ENCODE measurements at places on chromosomes 4 and X.

- no peaks in the 10 kb centered on the region for H3K27me3 ChIP-seq
- no peak overlapping the region for H3K4me3 ChIP-seq
- H3K27ac ChIP-seq = no peak overlapping the region
Measured at GRCh38 chr4:37051866-37052265, 192.7 kb upstream of the NWD2 start.

DNA sequence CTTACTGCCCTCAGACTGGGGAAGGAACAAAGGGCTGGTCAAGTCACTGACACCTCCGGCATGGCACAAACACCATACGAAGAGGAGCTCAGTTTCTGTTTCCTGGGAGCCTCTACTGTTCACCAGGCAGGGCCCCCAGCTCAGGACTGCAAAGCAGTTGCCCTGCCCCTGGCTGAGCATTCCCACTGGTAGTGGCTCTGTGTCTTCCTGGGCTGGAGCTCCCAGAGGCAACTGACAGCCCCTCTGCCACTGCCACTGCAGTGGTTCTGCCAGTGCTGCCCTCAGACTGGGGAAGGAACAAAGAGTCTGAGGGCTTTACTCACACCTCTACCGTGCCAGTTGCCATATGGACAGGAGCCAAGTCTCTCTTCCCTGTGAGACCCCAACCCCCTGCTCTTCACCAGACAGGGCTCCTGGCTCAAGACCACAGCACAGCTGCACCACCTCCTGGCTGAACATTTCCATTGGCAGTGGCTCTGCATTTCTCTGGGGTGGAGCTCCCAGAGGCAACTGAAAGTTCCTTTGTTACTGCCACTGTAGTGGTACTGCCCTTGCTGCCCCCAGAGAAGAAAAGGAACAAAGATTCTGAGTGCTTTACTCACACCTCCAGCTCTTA is 67.9 kb downstream of the SMARCA5 start:
- peak; percentile 47 for DNase-seq
- no peak overlapping the region for H3K27ac ChIP-seq
- no peaks in the 10 kb centered on the region for H3K36me3 ChIP-seq
- no peak overlapping the region for H3K4me3 ChIP-seq

GRCh38 chr4:110275871-110276270 is 77.5 kb upstream of the ELOVL6 start:
- H3K4me3 ChIP-seq = no peak overlapping the region
- DNase-seq = no peak
- H3K36me3 ChIP-seq = no peaks in the 10 kb centered on the region

DNA sequence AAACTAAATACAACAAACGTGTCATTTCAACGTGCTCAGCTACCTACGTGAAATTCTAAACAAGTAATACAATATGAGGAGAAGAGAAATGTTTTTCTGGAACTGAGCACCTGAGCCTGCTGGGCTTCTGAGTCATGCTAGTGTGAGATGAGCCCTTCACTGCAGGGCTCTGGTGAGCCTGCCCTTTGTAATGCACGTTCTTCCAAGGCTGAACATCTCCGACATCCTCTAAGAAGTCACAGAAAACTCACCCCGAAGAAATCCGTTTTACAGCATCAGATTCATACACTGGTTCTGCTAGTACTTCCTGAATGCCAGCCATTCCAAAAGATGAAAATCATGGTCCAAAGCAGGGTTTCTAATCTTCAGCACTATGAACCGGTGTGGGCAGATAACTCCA is 157.1 kb downstream of the AMELX start:
- no peaks in the 10 kb centered on the region for H3K36me3 ChIP-seq
- H3K27ac ChIP-seq = no peak overlapping the region
- DNase-seq = no peak
- H3K4me1 ChIP-seq = no peaks in the 10 kb centered on the region
- no peaks in the 10 kb centered on the region for H3K27me3 ChIP-seq
- no peak overlapping the region for H3K4me3 ChIP-seq

- no peaks in the 10 kb centered on the region for H3K4me1 ChIP-seq
- DNase-seq = peak; percentile 5
- no peak overlapping the region for H3K4me3 ChIP-seq
Measured at GRCh38 chr4:14379183-14379582, 623.1 kb upstream of the CPEB2 start.

GRCh38 chrX:13047759-13048158 is 3.3 kb upstream of the FAM9C start:
- H3K4me1 ChIP-seq = peaks cover 13% of the 10 kb centered on the region
- no peak overlapping the region for H3K4me3 ChIP-seq
- no peaks in the 10 kb centered on the region for H3K36me3 ChIP-seq

- no peak for DNase-seq
- H3K27ac ChIP-seq = no peak within 1 kb of the TSS
- peak within 1 kb of the TSS; percentile 41 for H3K4me3 ChIP-seq
- H3K36me3 ChIP-seq = no peaks in the 10 kb centered on the region
Measured at GRCh38 chrX:49162620-49163019, at the start of gene MAGIX. Gene MAGIX, plus strand, starts transcription at chrX:49162758. Its CDS starts 132 bp downstream, at chrX:49162890.

GRCh38 chrX:47706575-47706974 is 47.6 kb upstream of the UXT start:
- no peak for DNase-seq
- no peak overlapping the region for H3K4me3 ChIP-seq
- H3K36me3 ChIP-seq = no peaks in the 10 kb centered on the region

DNA sequence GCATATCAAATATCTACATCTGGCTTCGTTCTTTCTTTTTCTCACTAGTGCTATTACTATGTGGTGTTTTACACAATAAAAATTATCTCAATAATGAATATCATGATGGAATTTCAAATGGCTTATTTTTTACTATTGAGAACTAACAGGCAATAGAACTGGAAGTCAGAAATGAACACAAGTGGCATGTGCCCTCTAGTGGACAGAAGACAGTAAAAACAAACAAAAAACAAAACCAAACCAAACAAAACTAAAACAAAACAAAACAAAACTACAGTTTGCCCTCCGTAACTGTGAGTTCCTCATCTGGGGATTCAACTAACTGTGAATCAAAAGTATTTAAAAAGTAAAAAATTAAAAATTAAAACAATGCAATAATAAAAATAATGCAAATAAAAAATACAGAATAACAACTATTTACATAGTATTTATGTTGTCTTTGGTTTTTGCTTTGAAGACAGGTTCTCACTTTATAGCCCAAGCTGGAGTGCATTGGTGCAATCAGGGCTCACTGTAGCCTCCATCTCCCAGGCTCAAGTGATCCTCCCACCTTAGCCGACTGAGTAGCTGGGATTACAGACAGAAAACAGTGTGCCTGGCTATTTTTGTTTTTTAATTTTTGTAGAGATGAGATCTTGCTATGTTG is 195.6 kb upstream of the TACR3 start:
- H3K27me3 ChIP-seq = no peaks in the 10 kb centered on the region
- H3K36me3 ChIP-seq = no peaks in the 10 kb centered on the region
- no peak overlapping the region for H3K27ac ChIP-seq
- no peaks in the 10 kb centered on the region for H3K4me1 ChIP-seq
- peak; percentile 45 for DNase-seq

DNA sequence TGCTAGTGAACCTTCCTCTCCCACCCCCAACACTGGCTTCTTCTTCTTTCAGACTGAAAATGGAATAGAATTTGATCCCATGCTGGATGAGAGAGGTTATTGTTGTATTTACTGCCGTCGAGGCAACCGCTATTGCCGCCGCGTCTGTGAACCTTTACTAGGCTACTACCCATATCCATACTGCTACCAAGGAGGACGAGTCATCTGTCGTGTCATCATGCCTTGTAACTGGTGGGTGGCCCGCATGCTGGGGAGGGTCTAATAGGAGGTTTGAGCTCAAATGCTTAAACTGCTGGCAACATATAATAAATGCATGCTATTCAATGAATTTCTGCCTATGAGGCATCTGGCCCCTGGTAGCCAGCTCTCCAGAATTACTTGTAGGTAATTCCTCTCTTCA is 14.7 kb downstream of the TNMD start:
- no peaks in the 10 kb centered on the region for H3K27me3 ChIP-seq
- no peaks in the 10 kb centered on the region for H3K4me1 ChIP-seq
- H3K36me3 ChIP-seq = no peaks in the 10 kb centered on the region
- H3K4me3 ChIP-seq = no peak overlapping the region

Data from neural progenitor cell (in vitro differentiated cells).